ENCODE measurements at places on chromosomes 4 and X. TPM values are rescaled to one million over a fixed set of nuclear protein-coding genes. Genes with fewer than 3 reads are reported as not detected.
A peak's percentile ranks its signal among the peaks of the same experiment; 100 is the strongest.

Gene SH3BGRL
- 62.0 TPM for total RNA-seq

Gene NAA11
- total RNA-seq: not detected

Gene SPANXN4
- total RNA-seq: not detected

Gene RBM47
- 13.7 TPM for total RNA-seq

Gene SMIM31
- not detected for total RNA-seq

Gene CLGN
- total RNA-seq: 92.6 TPM

Gene DUX4
- not detected for total RNA-seq

DNA sequence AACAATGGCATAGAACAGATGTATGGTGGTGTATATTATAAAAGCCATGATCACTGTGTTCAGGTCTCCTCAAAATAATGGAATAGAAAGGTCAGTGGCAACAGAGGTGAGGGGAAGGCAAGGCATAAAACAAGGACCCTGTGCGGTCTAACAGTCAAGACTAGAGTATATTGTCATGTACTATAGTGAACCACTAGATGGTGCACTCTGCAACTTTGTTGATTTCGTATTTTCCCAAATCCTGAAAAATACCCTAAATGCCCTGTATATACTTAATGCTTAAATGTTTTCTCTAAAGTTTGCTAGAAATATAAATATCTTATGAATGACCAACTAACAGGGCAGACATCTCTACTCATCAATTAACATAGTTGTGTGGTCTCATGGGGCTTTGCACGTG, 453.0 kb downstream of the PCDH11X start:
- DNase-seq: no peak
- no peaks in the 10 kb centered on the region for H3K27me3 ChIP-seq
- H3K27ac ChIP-seq: no peak overlapping the region
- no peaks in the 10 kb centered on the region for H3K36me3 ChIP-seq
- no peak overlapping the region for H3K4me3 ChIP-seq

DNA sequence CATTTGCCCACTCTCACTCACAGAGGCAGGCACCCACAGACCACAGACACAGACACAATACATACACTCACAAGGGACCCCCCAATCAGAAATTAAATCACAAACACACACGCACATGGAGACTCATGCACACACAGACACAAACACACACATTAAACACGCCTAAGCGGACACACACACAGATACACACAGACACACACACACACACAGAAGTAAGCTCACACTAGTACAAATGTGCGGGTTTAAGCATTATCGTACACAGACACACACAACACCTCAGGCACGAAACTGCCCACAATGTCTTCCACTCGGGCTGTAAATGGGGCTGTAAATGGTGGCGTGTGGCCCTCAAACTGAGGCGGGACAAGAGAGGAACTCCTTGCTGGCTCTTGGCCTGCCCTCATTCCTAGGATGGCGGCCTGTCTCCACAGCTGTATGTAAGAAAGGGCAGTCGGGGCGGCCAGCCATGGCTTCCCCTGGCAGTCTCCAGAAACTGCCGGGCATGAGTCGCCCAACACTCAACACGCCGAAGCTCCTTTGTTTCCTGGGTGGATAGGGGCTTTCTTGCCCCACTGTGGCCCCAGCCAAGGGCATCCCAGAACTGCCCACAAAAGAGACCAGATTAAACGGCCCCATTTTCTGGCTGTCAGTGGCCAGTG, 53.9 kb downstream of the NBDY start:
- H3K36me3 ChIP-seq: no peaks in the 10 kb centered on the region
- no peaks in the 10 kb centered on the region for H3K4me1 ChIP-seq
- no peak for DNase-seq

- no peaks in the 10 kb centered on the region for H3K36me3 ChIP-seq
- no peak overlapping the region for H3K4me3 ChIP-seq
- H3K27me3 ChIP-seq: no peaks in the 10 kb centered on the region
- no peak overlapping the region for H3K27ac ChIP-seq
- no peak for DNase-seq
- no peaks in the 10 kb centered on the region for H3K4me1 ChIP-seq
These were observed 34.7 kb downstream of the IRS4 start for GRCh38 chrX:108701633-108702032.

- no peak for DNase-seq
- no peaks in the 10 kb centered on the region for H3K4me1 ChIP-seq
These were observed 144.0 kb upstream of the PJA1 start for GRCh38 chrX:69309074-69309792.

GRCh38 chr4:38683276-38683675, 19.3 kb downstream of the KLF3 start:
- H3K4me3 ChIP-seq: no peak overlapping the region
- no peaks in the 10 kb centered on the region for H3K4me1 ChIP-seq
- no peak overlapping the region for H3K27ac ChIP-seq
- H3K27me3 ChIP-seq: no peaks in the 10 kb centered on the region
- DNase-seq: no peak

DNA sequence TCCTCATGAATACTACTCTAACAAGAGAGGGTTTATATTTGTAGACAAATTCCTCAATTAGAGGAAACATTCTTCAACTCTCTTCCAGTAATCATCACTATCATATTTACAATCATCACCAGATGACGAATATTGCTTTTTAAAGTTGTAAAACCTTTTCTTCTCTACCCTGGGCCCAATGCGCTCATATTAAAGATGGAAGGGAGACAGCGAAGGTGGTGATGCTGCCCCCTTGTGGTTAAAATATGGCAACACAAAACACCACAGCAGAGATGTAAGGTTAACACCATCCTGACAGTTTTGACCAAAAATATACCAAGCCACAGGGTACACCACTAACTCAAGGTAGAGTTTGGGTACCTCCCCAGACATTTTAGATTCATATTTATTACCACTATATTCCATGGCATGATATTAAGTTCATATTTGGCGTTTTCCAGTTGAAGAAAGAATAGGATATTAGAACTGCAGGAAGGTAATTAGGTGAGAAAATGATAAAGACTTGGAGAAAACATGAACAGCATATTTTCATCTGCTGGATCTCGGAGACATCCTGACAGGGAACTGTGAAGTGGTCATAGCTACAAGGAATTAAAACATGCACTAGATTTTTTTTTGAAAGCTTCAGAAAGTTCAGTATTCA, 72.8 kb downstream of the SLC9A7 start:
- no peaks in the 10 kb centered on the region for H3K27me3 ChIP-seq
- H3K4me3 ChIP-seq: no peak overlapping the region
- H3K36me3 ChIP-seq: no peaks in the 10 kb centered on the region
- H3K4me1 ChIP-seq: no peaks in the 10 kb centered on the region

DNA sequence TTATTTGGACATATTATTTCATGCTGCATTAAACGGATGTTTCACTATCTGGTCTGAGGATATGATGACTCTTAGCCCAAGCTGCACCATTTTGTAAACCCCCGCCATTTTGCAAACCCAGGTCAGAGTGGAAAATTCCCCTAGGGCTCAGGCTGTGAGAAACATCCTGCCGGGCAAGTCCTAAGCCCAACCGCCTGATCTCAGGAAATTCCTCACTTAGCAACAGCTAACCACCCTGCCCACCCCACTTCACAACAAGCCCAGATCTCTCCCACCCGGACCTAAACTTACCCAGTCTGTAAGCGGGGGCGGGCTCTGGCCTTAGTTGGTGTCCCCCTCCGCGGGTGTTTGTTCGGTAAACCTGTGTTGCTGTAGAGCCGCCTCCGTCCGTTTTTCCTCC, 2747.1 kb downstream of the PCDH7 start:
- H3K4me1 ChIP-seq: no peaks in the 10 kb centered on the region
- H3K4me3 ChIP-seq: no peak overlapping the region
- H3K27me3 ChIP-seq: no peaks in the 10 kb centered on the region

DNA sequence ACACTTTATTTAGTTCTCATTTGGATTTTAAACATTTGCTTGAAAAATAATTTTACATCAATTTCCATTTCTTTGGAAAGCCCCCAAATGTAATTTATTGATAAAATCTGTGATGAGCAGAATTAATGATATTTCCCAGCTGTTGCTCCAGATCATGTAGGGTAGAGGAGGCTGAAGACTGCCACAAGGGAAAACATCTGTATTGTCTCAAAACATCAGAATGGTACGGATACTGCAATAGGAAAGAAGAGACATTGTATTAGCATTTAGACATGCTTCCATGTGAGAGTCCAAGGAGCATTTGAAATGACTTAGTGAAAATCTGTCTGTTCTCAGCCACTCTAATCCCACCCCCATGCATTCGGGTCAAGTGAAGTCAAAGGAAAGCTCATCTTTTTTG, 14.4 kb downstream of the ADH1A start:
- no peak for DNase-seq
- H3K27ac ChIP-seq: no peak overlapping the region
- H3K4me1 ChIP-seq: no peaks in the 10 kb centered on the region
- H3K4me3 ChIP-seq: no peak overlapping the region
- H3K36me3 ChIP-seq: no peaks in the 10 kb centered on the region

DNA sequence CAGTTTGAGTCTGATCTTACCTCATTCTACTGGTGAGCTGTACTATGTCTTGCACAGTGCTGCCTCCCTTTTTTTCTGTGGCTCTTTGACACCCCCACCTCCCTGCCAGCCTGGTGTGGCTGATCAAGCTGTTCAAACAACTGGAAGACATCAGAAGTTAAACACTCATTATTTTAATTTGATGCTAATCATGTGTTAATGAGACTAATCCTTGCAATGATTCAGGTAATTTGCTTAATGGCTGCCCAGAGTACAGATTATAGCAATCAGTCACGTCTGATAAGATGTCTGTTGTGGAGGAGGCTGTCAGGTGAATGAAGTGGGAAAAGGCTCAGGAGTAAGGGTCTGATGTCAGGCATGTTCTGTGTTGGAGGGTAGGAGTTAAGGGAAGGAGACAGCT, 87.4 kb upstream of the GK2 start:
- no peaks in the 10 kb centered on the region for H3K27me3 ChIP-seq
- no peak overlapping the region for H3K27ac ChIP-seq
- no peaks in the 10 kb centered on the region for H3K4me1 ChIP-seq
- peak overlapping the region; percentile 4 for H3K4me3 ChIP-seq
- no peaks in the 10 kb centered on the region for H3K36me3 ChIP-seq

GRCh38 chr4:124224256-124224655, 488.3 kb downstream of the ANKRD50 start:
- H3K27me3 ChIP-seq: no peaks in the 10 kb centered on the region
- no peak for DNase-seq
- no peak overlapping the region for H3K4me3 ChIP-seq

DNA sequence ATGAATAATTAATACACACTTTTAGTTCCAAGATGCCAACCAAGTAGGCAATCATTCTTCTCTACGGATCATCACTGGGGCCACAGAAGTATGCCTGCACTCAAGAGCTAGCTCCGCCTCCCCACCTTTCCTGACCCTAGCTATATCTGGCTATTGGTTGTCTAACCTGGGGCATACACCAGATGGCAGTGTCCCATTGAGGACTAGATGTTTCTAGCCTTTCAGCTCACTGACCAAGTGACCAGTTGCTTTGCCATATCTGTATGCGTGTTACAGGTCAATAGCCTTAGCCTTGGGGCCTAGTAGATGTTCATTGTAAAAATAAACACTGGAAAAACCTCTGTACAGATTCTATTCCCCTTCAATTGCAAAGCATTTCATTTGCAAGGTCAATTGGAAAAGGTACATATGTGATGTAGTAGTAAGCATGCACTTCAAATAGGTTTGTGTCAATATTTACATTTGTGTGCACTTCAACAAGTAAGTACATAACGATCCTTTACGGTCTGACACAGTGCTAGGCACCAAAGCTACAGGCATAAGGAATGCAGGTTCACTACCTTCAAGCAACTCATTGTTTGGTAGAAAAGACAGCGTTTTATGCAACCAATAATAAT, 521.7 kb downstream of the PPARGC1A start:
- no peaks in the 10 kb centered on the region for H3K4me1 ChIP-seq
- H3K27me3 ChIP-seq: no peaks in the 10 kb centered on the region
- no peak overlapping the region for H3K27ac ChIP-seq
- no peak overlapping the region for H3K4me3 ChIP-seq
- no peak for DNase-seq
